ENCODE measurements at places on chromosomes 3 and 15.
A peak's percentile ranks its signal among the peaks of the same experiment; 100 is the strongest.

DNA sequence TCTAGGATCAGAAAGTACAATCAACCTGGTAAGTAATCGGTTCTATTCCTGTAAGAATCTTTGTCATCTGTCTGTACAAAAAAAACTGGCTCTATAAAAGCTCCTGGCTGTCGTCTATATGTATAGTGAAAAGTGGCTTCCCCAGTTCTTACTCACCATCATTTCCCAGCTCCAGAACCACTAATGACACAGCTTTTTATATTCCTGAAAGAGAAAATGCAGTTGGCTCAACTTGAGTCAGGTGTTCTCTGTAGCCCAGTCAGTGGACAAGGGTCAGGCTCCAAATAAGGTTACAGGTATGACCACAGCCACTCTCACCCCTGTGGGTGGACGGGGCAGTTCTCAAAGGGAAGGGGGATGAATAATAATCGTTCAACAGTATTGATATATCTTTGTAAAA is 85.1 kb downstream of the AP4E1 start:
- no peak for DNase-seq

DNA sequence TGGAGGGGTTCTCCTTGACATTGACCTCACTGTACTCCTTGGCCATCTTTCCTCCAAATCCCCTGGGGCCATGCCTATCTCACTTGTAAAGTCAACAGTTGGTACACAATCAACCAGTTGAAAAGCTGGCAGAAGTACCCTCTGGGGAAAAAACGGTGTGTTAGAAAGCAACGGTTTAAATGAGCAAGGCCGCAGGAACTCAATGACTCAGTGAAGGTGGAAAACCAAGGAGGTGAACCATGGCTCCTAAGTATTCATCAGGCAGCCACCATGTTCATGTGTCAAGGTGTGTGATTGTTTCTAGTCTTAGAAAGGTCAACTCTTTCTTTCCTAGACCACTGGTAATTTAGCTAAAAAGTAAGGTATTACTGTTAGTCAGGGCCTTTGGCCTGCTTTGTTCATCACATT is 130.9 kb upstream of the SATB1 start:
- no peak for DNase-seq

- DNase-seq: peak; percentile 82
Measured at GRCh38 chr15:78859971-78860719, 12.5 kb upstream of the MORF4L1 start.

DNA sequence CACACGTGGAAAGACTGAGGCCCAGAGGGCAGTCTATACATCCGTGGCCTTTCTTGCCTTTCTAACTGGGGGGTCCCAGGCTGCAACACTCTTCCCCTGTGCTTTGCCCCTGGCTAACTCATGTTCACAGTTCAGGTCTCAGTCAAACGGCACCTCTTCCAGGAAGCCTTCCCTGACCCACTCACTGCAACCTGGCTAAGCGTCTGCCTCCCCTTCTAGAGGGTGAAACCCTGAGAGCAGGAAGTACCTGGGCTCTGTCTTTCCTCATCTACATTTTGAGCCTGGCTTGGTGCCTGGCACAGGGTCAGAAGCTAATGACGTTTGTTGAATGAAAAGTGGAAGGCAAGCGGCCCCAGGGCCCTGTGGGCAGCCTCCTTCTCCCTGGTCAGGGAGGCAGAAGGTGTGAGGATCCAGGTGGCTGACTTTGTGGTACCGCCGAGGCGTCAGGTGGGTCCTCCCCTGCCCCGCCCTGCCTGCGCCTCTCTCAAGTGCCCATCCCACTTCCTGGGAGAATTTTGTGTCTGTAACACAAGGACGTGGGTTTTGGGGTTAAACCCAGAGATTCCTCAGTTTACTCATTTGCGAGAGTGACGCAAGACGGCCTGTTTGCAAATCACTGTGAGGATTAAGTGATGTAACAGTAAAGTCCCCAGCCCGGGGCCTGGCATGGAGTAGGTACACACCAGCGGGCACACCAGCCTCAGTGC is 32.1 kb downstream of the DNASE1L3 start:
- DNase-seq: no peak

GRCh38 chr3:68007621-68008226 is 353.3 kb upstream of the SUCLG2 start:
- DNase-seq: no peak

- no peak for DNase-seq
Measured at GRCh38 chr15:38479266-38479665, 25.3 kb downstream of the FAM98B start.

DNA sequence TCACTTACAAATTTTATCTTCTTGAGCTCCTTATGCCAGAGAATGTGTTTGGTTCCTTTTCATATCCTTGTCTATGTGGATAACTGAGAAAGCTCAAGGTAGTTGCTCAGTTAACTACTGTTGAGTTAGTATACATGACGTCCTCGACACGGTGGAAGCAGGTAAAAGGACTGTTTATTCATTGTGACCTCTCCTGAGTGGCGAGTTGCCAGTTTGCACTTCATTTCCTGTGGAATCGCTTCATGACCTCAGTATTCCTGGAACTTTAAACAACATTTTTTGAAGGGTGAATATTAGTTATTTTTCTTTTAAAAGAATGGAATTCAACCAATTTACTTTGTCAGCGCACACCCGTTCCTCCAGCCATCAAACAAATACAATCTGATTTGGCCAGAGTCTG is 1.2 kb upstream of the TPRG1 start:
- no peak for DNase-seq

- no peak for DNase-seq
Measured at GRCh38 chr3:189298469-189299375, 127.0 kb downstream of the TPRG1 start.

- DNase-seq: no peak
Measured at GRCh38 chr3:67495751-67496150, 158.7 kb downstream of the SUCLG2 start.

DNA sequence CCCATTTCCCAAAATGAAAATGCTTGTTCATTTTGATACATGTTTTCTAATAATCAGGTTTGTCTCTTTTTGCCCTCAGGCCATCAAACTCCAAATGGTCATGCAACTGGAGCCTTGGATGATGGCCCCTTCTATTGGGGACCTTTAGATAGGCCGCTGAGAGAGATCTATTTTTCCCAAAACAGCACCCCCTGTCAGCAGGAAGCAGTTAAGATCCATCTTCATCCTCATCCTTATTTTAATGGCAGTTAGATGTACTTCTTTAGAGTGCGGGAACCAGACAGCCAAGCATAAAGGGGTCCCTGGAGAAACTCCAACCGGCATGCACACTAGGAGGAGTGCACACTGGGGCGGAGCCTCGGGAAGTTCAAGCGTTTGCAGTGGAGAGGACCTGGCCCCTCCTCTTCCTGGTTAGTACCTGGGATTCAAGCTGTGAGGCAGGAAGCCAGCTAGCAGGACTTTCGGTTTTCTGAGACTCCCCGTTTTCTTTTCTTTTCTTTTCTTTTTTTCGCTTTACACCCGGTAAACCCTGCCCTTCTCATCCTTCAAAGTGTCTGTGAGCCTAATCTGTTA is 31.9 kb upstream of the STRIT1 start:
- DNase-seq: peak; percentile 26

DNA sequence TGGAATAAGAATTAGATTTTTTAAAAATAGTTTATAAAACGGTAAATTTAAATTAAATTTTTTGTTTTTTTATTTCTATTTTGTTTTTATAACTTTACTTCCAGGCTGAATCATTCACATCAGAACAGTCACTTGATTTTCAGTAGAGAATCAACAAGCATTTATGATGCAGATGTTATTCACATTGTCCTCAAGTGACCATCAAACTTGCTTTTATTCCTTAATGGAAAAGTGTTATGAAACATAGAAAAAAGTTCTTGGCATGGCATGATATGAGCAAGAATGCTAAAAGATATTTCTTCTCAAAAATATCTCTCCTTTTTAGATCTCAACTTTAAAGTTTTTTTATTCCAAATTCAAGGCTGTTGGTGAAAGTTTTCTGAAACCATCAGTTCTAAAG is 70.9 kb upstream of the TGFBR2 start:
- no peak for DNase-seq

- DNase-seq: no peak
Measured at GRCh38 chr3:170889630-170890029, 18.8 kb downstream of the EIF5A2 start.
